ENCODE measurements at places on chromosomes 2 and 18. TPM values are rescaled to one million over a fixed set of nuclear protein-coding genes. Genes with fewer than 3 reads are reported as not detected.

DNA sequence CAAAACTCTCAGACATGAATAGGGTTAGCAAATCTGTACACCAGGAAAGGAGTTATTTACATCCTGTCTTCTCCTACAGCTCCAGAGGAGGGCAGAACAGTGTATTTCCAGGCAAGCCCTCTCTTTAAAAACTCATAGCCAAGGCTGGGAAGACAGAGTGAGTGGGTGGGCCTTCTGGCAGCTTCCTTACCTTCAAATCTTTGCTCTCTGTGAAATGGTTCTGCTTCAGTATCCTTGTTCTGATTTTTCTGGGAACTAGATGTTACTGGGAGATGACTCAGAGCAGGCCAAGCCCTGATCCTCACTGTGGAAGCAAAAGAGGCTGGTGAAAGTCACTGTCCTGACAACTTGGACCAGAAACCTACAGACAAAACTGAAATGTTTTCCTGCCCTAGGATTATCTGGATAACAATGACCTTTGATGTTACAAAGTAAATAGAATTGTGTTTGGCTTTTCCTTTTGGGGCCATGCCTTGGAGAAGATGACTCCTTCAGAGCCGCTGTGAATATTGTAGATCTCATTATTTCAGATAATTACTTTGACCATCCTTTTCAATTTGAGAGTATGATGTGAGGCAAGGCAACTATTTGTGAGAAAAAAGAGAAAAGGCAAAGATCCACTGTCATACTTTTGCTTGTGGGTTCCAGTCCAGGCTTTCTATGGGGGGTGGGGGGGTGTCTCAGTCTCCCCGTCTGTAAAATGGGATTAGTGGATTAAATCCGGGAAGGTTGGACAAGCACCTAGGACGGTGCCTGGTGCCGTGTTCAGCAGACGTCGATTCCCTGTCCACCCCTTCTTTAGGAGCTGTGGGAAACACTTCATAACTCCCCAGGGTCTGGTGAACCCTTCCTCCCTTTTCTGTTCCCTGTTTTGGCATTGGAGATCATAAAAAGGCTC is 644 bp upstream of the QPCT start:
- DNase-seq, result peak; percentile 25

GRCh38 chr18:28168725-28169124 is 8.2 kb downstream of the CDH2 start:
- no peak for DNase-seq

GRCh38 chr2:12949406-12949805 is 232.7 kb downstream of the TRIB2 start:
- no peak for DNase-seq

DNA sequence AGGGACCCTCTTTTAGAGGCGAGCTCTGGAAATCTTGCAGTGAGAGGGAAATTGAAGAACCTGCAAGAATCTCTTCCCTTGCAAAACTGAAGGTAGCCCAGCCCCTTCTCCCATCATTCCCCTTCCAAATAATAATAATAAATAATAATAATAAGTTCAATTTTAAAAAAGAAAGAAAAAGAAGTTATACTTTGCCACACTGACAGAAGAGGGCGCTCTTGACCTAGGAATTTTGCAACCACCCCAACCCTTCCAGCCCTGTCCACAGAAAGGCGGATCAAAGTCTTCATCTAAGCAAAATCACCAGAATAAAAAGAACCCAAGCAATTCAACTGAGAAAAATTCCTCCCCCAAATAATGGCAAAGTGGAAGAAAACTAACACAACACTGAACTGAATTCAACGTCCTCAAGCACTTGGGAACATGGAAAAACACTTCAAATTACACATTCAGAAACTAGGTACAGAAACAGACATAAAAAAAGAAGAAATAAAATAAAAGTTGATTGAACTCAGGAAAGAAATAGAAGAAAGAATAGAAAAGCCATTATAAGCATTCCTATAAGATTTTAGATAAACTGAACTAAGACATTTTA is 98.9 kb upstream of the GLS start:
- peak; percentile 54 for DNase-seq

- DNase-seq, result no peak
Measured at GRCh38 chr18:3360211-3360610, 89.8 kb upstream of the TGIF1 start.

GRCh38 chr2:60976256-60976850 is 41.2 kb upstream of the PEX13 start:
- no peak for DNase-seq

DNA sequence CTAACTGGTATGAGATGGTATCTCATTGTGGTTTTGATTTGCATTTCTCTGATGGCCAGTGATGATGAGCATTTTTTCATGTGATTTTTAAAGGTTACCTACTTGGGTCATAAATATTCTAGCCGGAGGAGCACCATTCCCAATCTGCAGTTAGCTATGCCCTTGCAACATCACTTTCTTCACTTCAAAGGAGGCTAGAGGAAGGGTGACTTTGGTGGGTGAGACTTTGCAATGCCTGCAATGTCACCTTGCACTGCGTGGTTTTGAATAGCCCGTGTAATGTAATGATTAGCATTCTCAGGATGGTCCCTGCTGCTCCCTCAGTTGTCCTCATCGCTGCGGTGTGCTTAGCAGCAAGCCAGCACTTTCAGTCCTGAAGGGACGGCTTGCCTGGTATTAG is 56.1 kb upstream of the CHRNA1 start:
- DNase-seq, result no peak

DNA sequence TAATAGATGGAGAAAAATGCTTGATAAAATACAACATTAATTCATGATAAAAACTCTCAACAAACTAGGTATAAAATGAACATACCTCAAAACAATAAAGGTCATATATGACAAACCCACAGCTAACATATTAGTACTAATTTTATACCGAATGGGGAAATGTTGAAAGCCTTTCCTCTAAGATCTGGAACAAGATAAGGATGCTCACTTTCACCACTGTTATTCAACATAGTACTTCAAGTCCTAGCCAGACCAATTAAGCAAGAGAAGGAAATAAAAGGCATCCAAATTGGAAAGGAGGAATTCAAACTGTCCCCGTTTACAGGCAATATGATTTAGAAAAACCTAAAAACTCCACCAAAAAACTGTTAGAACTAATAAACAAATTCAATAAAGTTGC is 61.5 kb upstream of the CTIF start:
- no peak for DNase-seq

DNA sequence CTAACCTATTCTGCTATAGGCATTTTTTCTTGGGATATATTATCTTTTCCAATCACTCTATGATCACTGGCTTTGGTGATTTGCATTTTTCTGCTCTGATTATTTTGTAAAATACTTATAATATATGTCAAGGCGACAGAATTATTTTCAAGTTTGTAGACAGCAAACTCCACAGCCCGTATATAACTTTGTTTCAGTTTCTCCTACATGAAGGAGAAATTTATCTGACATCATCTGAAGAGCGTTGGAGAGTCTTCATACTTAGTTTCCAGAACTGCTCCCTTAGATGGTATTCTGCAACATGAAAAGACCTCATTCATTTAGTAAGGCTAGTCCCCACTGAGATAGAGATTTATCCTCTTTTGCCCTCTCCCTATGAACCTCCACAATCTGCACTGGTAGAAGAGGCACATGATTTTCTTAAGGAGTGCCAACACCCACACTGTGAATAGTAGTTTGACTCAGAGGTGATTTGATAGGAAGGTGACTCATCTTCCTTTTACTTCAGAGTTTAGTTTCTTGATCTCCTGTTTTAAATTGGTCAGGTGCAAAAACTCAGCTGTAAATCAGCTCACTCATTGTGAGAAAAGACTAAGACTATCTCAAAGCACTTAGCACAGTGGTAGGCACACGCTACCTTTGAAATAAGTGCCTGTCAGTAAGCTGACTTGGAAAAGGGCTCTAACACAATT is 1848.6 kb upstream of the CELF4 start:
- no peak for DNase-seq

- no peak for DNase-seq
Measured at GRCh38 chr2:30375915-30376314, 71.1 kb upstream of the LCLAT1 start.

GRCh38 chr2:147845411-147845971 is 662 bp downstream of the ACVR2A start:
- no peak for DNase-seq

- no peak for DNase-seq
Measured at GRCh38 chr2:95158441-95158840, 1.2 kb downstream of the ZNF514 start.

- DNase-seq, result no peak
Measured at GRCh38 chr2:227410191-227410590, 22.4 kb upstream of the SCYGR1 start.

GRCh38 chr18:80033181-80034067 is 810 bp upstream of the RBFA start:
- DNase-seq, result no peak

GRCh38 chr2:234606896-234607295 is 110.0 kb upstream of the ARL4C start:
- DNase-seq, result no peak

- DNase-seq, result no peak
Measured at GRCh38 chr2:227365833-227366232, 13.3 kb downstream of the TM4SF20 start.

Gene CNTNAP5
- 31.7 TPM for total RNA-seq

Gene HOXD3
- 3.2 TPM for total RNA-seq

Gene IL36A
- not detected for total RNA-seq

Gene SAG
- not detected for total RNA-seq

Gene UCN
- 3.1 TPM for total RNA-seq

Gene TRIM43
- total RNA-seq, result not detected

Gene TDRD15
- not detected for total RNA-seq

Gene ZNF396
- 3.3 TPM for total RNA-seq

Gene SULT1C4
- 117 TPM for total RNA-seq

Gene HOXD13
- total RNA-seq, result not detected

All from mucosa of gallbladder (tissue), 1 donor.